Fibroblast of skin of scalp (primary cell): ENCODE measurements at places on chromosomes 2 and 18.
A peak's percentile ranks its signal among the peaks of the same experiment; 100 is the strongest.

DNA sequence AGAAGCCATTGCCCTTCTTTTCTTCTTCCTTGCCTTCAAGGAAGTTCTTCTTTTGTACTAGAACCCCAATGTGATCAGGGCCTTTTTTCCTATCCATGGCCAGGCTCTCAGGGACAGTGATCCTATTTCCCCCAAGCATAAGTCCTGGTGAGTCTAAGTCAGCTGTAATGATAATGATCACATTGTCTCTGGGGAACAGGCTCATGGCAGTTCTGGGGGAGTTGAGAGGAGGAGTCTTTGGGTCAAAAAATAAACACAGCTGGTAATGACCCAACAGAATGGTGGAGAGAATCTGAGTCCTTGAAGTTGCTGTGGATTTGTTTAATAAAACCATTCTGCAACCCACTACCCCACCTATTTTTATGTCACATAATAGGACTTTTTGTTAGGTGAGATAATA, 96.6 kb downstream of the SOCS6 start:
- DNase-seq, result peak; percentile 48

GRCh38 chr2:168355121-168355520, 101.0 kb upstream of the CERS6 start:
- DNase-seq, result no peak

GRCh38 chr18:24928301-24928878, 423.6 kb downstream of the ZNF521 start:
- DNase-seq, result no peak

DNA sequence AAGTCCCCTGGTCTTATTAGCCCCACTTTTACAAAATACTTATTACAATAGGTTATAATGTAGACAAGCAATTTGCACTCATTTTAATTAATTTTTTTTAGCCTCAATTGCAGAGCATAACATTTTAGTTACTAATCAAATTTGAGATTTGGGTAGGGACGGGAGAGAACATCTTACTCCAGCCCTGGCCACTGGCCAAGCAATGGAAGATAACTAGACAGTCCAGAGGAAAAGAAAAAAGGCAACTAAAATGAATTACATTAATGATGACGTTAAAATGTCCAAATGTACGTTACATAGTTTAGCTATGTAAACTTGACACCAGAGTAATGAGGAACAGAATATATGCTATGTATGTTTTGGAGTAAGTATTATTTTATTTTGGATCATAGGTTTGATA, 11.0 kb upstream of the CAVIN2 start:
- DNase-seq, result no peak

GRCh38 chr2:234703258-234703657, 206.4 kb upstream of the ARL4C start:
- DNase-seq, result no peak

- peak; percentile 89 for DNase-seq
Measured at GRCh38 chr2:38076152-38076709, 280 bp upstream of the CYP1B1 start.

DNA sequence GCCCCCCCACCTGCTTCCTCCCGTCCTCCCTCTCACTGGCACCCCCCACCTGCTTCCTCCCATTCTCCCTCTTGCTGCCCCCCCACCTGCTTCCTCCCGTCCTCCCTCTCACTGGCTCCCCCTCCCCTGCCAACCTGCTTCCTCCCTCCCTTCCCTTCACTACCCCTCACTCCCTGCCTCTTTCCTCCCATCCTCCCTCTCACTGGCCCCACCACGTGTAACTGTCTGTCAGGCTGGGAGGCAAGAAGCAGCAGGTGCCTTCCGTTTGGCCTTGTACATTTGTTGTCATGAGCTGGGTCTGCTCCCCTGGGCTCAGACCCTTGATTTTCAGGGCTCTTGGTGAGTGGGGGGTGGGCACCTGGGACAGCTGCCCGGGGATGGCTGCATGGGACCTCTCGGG, 19.1 kb downstream of the RTP5 start:
- no peak for DNase-seq

- no peak for DNase-seq
Measured at GRCh38 chr2:145799595-145800108, 1279.7 kb upstream of the ZEB2 start.

DNA sequence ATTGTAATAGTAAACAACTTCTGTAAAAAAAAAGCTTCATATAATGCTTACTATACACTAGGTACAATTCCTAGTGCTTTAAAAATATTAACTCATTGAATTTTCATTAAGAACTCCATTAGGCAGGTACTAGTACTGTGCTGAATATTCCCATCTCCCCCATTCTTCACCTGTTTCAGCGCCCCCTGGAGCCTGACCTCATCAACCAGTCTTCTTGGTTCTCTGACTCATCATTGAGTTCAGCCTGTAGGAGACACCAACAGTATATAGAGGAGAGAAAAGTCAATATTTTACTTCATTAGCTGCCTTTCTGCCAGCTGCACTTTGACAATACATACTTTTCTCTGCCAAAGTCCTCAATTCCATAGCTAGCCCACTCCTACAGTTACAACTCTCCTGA, 1009.9 kb upstream of the KLHL29 start:
- no peak for DNase-seq

GRCh38 chr2:223523551-223524001, 78.6 kb downstream of the SCG2 start:
- DNase-seq, result peak; percentile 38

DNA sequence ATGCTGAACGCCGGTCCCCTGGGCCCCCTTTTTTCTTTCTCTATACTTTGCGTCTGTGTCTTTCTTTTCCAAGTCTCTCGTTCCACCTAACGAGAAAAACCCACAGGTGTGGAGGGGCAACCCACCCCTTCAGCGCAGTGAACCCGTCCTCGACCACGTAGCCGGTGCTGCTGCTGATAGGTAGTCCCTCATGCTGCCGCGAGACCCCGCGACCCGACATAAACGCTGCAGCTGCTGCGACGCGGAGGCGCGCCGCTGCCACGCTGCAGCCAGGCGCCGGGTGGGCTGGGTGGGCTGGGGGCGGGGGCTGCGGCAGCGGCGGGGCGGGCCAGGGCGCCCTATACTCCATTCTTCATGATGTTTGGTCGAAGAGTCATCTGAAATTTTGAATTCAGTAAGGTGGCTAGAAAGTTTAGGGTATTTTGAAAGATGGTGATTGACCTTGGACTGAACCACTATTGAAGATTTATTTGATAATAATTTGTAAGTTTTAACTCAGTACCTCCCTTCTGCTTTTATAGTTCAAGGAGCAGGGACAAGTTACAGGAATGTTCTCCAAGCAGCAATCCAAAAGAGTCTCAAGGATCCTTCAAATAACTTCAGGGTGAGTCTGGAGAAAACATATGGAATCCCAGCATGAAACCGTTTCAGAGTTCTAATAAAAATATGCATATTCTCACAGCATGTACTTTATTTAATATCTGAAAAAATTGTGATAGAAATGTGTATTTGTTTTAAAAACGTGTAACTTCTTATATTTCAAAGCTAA, 24.1 kb downstream of the CFLAR start:
- DNase-seq, result peak; percentile 79

- peak; percentile 79 for DNase-seq
Measured at GRCh38 chr2:188046437-188046836, 245.2 kb upstream of the GULP1 start.

- DNase-seq, result no peak
Measured at GRCh38 chr2:36125702-36126101, 229.9 kb upstream of the CRIM1 start.

DNA sequence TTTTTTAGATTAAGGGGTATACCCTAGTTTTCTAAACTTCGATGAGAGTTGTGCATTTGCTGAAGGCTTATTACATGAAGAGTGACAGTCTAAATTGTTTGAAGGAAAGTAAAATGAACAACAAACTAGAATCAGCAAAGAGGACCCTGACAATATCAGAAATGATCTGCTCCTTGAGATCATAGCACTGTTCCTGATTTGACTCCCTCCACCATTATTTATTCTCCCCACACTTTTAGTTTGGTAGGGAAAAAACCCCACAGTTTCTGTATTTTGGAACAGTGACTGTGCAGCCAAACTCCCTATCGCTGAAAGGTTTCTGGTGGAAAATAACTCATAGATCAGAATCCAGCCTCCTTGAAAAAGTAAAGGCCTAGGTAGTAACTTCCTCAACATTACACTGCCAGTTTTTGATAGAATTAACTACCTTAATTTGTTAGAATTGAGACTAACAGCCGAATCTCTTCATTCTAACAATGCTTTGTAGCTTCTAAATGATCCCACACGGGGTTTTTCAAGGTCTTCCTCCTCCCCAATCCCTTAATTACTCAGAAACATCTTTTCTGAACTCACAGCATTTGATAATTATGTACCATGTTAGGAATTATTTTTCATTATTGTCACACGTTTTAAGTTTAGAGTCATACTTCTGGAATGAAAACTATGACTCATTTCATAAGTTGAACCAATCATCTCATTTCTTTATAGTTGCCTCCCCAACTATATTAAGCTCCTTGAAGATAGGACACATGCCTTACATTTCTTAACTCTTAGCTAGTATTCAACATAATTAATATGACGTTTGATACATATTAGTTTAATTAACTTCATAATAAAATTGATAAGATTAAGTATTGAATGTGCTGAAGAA, 2.9 kb downstream of the MYL12A start:
- DNase-seq, result peak; percentile 91

- DNase-seq, result no peak
Measured at GRCh38 chr2:112701052-112701451, 19.8 kb upstream of the NT5DC4 start.

DNA sequence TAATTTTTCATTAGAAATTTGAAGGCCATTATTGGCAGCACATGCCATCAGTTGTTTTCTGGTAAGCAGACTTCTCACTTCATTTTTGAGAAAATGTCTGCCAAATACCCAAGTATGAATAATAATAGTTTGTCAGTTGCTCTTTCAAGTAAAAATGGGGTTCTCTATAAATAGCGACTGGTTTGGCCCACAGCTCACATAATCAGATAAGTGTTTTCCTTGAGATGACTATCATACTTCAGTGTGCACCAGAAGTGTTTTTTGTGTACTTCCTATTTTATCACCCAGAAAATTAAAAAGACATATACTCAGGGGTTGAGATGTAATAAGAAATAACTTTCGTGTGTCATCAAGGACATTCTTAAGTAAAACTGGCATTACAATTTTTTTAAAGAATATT, 147.1 kb downstream of the PHLPP1 start:
- no peak for DNase-seq

- DNase-seq, result no peak
Measured at GRCh38 chr2:112187046-112187715, 49.0 kb downstream of the FBLN7 start.

- DNase-seq, result no peak
Measured at GRCh38 chr2:156332284-156332533, 312 bp downstream of the NR4A2 start.

GRCh38 chr2:172082105-172082943, 3.0 kb upstream of the DLX1 start:
- DNase-seq, result no peak

DNA sequence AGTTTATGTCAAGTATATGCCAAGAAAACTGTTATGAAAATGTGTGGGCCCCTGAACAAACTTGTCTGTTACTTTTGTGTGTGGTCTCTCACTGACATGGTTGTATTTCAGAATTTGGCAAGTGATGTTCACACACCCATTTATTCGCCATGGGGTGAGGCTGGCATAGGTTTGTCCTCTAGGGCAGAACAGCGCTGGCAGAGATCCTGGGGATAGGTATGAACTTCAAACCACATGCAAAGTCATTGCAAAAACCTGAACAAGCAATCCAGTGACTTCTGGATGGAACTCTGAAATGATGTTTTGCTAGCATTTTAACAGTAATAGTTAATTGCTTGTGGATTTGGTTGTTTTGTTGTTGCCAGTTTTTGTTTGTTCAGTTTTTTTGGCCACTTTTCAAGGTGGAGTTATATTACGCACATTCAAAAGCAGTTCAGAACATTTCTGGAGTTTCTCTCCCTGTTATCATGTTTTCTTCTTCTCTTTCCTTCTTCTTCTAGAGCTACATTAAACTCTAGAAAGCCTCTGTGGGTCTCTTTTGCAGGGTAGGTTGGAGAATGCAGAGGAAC, 78.5 kb downstream of the MDH1 start:
- DNase-seq, result peak; percentile 12

DNA sequence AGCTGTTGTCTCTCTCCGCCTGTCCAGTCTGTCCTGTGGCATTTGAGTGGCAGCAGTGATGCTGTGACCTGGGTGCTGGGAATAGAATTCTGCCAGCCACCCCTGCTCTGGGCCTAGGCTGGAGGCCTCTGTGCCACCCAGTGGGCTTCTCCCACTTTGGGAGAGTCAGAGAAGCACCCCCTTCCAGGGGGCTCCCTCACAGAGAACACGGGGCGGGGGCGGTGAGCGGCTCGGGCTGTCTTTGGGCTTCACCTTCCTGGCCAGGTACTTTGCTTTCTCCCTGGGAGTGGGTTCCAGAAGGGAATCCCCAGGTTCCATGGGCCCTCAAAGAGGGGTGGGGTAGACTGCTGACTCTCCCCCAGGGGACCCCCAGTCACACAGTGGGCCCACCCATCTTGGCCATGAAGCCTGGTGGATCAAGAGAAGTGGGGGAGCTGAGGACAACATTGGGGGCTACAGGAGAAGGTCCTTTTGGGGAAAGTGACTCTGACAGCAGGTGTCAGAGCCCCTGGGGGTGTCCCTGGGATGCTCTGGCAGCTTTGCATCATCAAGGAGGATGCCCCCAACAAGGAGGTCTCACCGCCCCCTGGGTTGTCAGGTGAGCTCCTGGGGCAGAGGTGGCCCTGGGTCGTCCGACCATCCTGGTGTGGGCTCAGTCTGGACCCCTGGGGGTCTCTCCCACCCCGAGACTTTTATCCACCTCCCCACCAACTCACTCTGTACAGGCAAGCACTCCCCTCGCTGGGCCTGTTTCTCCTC, 18.8 kb upstream of the BOK start:
- DNase-seq, result no peak

- DNase-seq, result no peak
Measured at GRCh38 chr2:20977520-20978180, 66.2 kb downstream of the APOB start.

- no peak for DNase-seq
Measured at GRCh38 chr2:102002228-102002627, 10.5 kb downstream of the IL1R2 start.

- DNase-seq, result no peak
Measured at GRCh38 chr2:8266563-8266962, 415.3 kb upstream of the ID2 start.

DNA sequence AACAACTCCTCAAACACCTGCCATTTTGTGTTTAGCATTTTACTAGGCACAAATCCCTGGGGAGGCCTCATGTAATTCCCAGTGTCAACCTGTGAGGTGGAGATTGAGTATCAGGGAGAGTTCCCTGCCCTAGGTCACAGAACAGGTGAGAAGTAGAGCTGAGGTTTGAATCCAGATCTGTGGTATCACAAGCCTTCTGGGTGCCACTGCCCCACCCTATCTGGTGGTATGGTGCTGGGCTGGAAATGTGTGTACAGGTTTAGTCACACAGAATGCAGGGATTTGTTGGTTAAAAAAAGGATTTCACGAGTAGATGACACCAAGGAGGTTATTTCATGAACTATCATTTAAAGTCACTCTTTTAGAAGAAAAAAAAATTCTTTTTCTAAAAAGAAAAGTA, 35.7 kb upstream of the PKDCC start:
- DNase-seq, result no peak

- no peak for DNase-seq
Measured at GRCh38 chr2:32838418-32838817, 108.3 kb upstream of the LTBP1 start.

GRCh38 chr2:9554921-9555296, 721 bp downstream of the ADAM17 start:
- DNase-seq, result peak; percentile 76

GRCh38 chr2:147485210-147485851, 359.5 kb upstream of the ACVR2A start:
- no peak for DNase-seq

GRCh38 chr18:46627136-46627535, 29.9 kb downstream of the LOXHD1 start:
- DNase-seq, result no peak
